ENCODE measurements at places on chromosomes 4 and X.

DNA sequence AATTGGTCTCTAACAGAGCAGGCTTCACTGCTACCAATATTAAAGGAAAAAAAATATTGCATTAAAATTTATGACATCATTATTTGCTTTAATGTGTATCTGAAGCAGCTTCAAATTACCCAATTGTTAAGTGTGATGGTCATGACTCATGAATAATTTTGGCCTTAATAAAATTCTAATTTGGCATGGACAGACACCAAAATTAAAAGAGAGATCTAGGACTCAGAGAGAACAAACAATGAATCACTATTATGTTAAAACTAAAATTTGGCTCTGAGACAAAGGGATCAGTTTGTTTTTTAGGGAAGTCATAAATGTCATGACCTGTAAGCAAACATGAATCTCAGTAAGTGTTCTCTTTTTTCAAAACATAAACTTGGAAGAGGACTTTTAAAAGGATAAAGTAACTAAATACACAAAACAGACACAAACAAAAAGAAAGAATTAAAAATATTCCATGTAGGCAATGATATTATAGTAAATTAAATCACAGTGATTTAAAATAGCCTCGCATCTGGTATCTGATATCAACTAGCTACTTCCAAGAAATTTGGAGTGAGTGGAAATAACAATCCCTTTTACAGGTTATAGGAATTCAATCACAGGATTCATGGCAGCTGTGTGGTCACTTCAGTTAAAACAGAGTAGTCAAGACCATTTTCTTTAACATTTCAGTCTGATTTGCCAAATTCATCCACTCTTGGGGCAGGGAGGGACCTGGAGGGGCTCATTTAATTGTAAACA is 11.6 kb downstream of the VEGFC start:
- no peak for DNase-seq

GRCh38 chrX:153776120-153776599 is 4.7 kb upstream of the SRPK3 start:
- DNase-seq = no peak

GRCh38 chrX:2840961-2841360 is 12.2 kb downstream of the GYG2 start:
- no peak for DNase-seq

- DNase-seq = peak; percentile 87
These were observed 99.2 kb upstream of the TENM3 start for GRCh38 chr4:182143822-182144625.

- DNase-seq = peak; percentile 7
These were observed 361.1 kb downstream of the MID1IP1 start for GRCh38 chrX:39162322-39162735.

GRCh38 chrX:101685923-101686322 is 26.3 kb upstream of the ARMCX2 start:
- no peak for DNase-seq

DNA sequence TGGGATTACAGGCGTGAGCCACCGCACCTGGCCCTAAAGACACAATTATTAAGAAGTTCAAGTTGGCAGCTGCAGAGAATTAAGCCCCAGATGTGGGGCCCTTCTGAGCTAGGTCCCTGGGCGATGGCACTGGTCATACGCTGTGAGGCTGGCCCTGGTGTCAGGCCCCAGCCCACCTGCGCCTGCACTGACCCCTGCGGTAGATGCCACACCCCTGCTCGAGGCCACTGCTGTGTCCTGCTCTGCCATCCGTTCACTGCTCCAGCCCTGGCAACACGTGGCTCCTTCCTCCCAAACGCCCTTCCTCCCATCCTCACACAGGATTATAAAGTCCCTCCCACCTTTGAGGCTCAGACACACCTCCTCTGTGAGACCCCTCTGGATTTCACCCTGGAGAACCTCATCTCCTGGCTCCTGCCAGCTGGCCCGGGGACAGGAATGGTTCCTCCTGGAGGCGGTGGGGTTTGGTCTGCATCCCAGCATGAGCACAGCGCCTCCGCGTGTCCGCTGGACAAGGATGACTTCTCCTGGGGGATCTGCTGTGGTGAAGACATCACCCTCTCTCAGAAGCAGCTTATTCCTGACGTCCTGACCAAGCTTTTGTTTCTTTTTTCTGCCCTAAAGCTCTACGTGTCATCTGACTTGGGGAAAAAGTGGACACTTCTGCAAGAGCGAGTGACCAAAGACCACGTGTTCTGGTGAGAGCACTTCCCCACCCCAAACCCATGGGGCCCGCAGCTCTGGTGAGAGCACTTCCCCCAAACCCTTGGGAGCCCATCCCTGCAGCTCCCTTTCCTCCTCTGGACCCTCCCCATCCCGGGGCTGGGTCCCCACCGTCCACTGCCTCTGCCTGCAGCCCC is 219.0 kb upstream of the PSAPL1 start:
- DNase-seq = no peak

GRCh38 chrX:86121916-86122315 is 26.3 kb upstream of the DACH2 start:
- DNase-seq = no peak

DNA sequence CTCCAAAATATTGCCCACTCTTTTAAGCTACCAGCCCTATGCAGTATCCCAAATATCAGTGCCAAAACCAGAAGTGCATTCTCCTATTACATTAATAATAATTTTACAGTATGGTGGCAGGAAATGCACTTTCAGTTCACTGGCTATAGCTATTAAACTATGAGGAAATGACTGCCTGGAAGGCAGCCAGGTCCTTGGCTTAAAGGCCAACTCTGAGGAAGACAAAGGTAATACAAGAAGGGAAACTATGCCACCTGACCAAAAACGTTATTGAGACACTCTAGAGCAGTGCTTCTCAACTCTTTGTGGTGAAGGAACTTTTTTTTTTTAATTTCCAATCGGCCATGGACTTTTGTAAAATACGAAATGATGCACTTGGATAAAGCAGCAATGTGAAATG is 133.6 kb upstream of the VAMP7 start:
- no peak for DNase-seq

GRCh38 chr4:96352051-96352517 is 512.2 kb downstream of the PDHA2 start:
- DNase-seq = no peak
